ENCODE measurements at places on chromosomes 7 and 10.

GRCh38 chr7:30838008-30838407 lies 66.8 kb downstream of the MINDY4 start:
- no peak for DNase-seq

GRCh38 chr10:10205906-10206305 lies 811.8 kb upstream of the CELF2 start:
- DNase-seq = no peak

GRCh38 chr10:36271627-36272340 lies 629.7 kb upstream of the FZD8 start:
- DNase-seq = no peak

DNA sequence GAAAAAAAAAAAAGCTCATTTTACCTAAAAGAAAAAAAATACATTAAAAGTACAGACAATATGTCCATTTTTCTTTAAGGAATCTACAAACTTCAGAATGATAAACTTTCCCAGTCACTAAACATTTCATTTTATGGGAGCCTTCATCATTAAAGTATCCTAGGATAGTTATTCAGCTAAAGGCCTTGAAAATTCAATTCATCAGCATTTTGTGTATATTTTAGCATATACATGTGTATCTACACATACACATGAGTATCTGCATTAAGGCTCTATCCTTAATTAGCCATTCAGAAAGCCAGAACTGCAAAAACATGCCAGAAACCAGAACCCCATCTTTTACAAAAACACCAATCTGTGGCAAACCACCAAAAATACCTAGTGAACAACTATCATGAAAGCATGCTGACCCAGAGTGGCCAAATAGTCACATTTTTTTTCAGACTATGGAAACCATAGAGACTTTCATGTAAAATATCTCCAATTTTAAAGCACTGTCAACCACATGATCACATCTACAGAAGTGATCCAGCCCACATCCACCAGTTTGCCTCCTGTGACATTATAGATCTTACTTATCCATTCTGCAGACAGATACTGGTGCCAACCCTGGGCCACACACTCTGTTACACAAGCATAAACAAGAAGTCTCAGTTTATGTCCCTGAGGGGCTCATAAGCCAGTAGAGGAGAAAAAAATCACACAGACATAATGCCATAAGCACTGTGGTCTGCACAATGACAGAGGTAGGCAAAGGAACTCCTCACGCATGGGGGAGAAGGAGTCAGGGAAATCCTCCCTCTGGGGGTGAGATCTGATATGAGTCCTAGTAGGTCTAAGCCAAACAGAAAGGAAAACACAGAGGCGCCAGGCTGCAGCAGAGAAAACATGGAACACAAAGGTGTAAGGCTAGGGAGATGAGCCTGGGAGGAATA lies 79.2 kb downstream of the SRPK2 start:
- DNase-seq = no peak

DNA sequence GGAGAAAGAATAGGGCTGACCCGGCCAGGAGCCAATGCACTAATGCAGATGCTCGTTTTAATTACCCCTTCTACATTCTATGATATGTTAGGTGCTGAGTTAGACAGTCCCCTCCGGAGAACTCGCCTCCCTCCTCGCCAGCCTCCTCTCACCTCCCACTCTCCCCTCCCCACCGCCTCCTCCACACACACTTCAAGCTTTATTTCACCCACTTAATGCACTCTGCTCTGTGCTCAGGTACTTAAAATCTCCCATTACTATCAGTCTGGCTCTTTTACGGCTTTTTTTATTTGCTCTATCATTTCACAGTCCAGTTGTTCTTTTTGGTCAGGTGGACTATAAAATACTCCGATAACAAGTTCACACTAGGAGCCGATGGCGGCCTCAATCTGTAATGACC lies 231.6 kb downstream of the TEX36 start:
- no peak for DNase-seq

DNA sequence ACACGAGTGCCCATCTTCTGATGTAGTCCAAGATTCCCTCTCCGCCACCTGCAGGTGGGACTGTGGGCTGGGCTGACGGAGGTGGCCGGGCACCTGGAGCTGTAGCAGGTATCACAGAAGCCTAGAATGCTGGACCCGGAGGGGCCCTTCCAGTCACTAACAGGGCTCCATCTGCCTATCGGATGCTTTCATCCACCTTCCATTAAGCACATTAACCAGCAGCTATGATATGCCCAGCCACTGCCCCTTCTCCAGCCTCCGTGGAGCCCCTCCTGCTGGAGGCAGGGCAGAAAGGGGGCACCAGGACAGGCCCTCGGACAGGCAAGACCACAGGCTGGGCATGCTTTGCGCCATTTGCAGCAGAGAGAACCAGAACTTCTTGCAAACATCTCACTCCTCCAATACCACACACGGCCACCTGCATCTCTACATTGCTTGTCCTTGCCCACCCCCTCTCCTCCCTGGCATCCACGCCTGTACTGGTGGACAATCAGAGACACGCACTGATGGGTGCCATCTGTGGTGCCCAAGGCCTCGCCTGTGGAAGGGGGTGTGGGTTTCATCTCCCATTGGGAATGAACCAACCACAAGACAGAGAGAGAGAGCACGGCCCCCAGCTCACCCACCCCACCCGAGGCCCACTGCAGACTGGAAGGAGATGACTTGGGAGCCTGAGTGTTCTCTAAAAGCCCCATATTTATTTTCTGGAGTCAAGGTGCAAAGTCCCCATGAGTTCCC lies 16.8 kb downstream of the PRKAG2 start:
- DNase-seq = no peak
